HuH-7.5 (cell line): ENCODE measurements at places on chromosomes 11 and 22.

- no peak for DNase-seq
Observed at GRCh38 chr22:45552017-45552411, 49.3 kb downstream of the FBLN1 start.

- peak; percentile 29 for DNase-seq
Observed at GRCh38 chr22:22397292-22397870, 111.2 kb downstream of the ZNF280B start.

DNA sequence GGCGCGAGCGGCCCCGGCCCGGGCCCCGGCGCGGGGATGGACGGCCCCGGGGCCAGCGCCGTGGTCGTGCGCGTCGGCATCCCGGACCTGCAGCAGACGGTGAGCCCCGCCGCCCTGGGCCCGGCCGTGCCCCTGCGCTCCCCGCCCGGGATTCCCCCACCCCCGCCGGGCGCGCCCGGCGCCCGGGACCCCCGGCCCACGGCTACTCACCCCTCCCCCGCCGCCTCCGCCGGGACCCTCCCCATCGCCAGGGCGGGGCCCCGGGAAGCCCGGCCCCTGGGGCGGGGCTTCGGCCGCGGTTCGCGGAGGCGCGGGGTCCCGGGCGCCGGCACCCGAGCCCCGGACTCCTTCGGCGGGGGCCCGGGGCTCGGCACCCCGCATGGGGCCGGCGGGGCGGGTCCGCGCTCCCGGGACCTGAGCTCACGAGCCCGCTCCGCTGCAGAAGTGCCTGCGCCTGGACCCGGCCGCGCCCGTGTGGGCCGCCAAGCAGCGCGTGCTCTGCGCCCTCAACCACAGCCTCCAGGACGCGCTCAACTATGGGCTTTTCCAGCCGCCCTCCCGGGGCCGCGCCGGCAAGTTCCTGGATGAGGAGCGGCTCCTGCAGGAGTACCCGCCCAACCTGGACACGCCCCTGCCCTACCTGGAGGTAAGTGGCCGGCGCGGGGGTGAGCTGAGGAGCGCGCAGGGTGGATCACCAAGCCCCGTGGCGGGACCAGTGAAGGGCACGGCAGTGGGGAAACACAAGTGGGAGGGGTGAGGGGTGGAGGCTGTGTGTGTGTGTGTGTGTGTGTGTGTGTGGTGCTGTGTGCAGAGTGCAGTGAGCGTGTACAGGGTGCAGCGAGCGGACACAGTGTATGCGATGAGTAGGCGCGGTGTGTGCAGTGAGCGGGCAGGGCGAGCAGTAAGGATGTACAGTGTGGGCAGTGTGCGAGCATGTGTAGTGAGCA lies 2.3 kb downstream of the SHANK3 start:
- DNase-seq, result peak; percentile 83

GRCh38 chr11:41458641-41459040 lies 811 bp downstream of the LRRC4C start:
- no peak for DNase-seq

DNA sequence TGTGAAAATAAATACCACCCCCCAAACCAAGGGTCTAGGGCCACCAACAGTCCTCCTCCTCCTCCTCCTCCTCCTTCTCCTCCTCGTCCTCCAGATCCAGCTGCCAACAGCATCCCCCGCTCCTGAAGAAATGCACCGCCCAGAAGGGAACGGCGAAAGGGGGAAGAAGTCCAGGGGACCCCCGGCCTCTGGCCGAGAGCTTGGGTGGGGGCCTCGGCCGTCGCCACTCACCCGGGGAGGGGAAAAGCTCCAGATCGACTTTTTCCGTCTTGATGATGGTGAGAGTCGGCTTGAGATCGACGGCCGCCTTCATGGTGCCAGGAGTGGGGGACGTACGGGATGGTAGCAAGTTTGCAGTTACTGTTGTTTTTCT lies 65.7 kb downstream of the ETS1 start:
- no peak for DNase-seq
